ENCODE measurements at places on chromosomes 7 and 10.
A peak's percentile ranks its signal among the peaks of the same experiment; 100 is the strongest.

DNA sequence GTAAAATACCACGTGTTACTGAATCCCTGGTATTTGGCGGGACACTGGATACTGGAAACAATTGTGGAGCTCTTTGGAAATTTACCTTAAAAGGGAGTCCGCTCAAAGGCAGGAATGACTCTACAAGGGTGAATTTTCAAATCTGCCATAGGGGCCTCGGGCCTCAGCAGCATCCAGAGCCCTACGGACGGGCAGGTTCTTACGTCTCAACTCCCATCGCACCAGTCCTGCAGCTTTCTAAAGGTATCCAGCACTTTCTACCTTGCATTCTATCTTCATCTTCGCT, 248 bp downstream of the PSPH start:
- DNase-seq: no peak

DNA sequence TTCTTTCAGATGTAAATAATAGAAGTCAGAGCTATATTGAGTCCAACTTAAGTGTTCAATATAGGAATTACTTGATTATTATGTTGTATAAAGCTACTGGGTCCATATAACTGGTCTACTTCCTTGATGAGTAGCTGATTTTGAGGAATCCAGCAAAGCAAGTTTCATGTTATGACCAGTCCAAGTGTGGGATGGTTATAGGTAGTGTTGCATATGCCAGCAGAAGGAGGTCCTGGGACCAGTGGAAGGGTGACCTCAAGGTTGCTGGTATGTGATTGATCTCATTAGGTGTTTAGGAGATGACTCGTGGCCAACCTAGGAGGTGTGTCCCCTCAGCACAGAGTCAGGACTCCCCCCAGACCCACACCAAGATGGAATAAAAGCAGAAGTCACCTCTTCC, 551.5 kb downstream of the KCNMA1 start:
- no peak for DNase-seq

GRCh38 chr10:111410740-111411139, 333.9 kb downstream of the ADRA2A start:
- no peak for DNase-seq

- DNase-seq: no peak
Measured at GRCh38 chr7:7912937-7913336, 55.7 kb upstream of the GLCCI1 start.

- no peak for DNase-seq
Measured at GRCh38 chr7:134298902-134299683, 17.6 kb downstream of the SLC35B4 start.

DNA sequence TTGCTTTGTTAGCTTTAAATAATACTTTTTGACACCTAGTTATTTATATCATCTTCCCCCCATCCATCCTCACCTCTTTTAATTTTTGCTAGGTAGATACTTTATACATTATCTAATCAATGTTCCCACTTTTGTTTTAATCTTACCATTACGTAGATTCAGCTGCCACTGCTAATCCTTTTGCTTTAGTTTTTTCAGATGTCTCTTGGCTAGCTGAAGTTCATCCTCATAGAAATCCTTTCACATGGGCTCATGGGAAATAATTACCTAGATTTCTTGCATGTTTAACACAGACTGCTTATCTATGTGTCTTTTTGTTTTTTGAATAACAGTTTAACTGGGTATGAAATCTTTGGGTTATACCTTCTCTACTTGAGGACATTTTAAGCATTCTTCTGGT, 60.1 kb downstream of the ZNRF2 start:
- no peak for DNase-seq

DNA sequence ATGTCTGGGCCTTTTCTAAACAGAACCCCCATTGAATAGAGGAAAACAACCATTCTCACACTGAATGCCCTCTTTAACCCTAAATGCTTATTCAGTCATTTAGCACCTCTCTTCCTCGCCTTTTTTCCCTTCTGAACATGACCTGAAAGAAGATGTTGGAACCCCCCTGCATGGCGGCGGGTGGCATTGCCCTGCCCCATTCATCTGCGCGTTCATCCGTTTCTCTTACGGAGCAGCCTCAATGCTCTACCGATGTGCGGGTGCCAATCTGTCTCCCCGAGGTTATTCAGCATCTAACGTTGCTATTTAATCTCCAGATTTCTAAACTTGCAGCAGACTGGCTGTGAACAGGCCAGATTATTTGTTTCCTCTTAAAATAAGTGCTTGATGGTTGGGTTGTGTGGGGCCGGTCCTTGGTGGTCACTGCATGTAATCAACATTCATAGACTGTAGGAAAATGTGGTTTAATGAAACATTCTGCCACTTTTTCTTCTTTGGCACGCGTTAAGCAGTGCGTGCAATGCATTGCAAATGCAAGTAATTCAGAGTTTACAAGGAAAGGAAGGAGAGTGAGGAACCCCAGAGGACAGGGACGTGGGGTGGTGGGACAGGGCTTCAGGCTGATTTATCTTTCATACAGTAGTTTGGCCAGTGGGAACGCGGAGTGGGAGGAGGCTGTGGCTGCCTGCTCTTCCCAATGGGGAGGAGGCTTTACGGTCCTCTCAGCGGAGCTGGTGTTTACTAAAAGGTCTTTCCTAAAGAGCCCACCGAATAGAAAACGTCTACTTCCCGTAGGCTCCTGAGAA, 286.7 kb downstream of the DPP6 start:
- DNase-seq: no peak

DNA sequence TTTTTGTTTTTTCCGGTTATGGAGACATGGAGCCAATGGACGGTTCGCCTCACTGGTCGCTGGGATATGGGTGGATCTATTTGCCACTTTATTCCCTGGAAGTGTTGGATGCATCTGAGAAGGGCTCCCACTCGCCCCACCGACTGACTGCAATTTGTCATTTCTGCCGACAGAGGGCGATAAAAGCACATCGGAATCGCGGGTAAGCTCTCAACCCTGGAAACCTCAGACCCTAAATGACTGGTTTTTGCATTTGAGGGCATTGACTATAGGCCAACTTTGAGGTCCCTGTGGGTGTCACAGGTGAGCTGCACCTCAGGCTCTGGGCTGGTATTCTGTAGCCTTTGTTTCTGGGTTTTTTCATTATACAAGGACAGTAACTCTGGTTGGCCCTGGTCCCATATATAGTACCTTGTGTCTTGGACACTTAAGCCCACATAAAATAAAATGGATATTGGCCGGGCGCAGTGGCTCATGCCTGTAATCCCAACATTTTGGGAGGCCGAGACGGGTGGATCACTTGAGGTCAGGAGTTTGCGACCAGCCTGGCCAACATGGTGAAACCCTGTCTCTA, 11.9 kb upstream of the OPALIN start:
- peak; percentile 26 for DNase-seq

DNA sequence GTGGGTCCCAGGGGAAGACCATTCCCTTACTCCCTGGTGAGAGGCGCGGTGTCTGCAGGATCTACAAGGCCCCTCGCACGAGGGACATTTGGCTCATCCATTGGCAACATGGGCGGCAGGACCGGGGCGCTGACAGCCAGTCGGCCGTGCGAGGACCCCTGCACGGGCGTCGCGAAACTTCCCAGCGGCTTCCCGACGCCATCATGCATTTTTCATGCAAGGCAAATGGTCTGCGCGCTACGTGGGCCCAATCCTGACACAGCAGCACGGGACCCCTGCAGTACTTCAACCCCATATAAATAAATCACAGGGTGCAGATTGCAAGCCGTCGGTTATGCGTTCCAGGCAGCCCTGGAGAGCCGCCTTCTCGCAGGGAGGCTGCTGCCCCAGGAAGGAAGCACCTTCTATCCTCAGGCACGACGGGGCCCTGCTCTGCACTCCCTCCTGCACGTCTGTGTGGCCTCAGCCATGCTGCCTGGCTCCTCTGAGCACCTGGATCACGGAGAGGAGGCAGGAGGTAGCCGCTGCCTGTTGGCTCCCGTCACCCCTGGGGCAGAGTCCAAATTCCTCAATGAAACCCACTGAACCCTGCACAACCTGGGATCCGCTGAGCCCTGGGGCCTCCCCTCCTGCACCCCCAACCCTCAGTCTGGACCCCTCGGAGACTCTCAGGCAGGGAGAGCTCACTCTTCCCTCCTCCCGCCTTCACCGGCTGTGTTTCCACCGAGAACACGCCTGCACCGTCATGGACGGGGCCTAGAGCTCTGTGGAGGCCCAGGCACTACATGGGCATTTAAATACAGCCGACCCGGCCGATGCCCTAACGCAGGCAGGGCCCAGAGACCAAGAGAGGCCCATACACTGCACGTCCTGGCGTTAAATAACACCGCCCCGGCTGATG, 90.5 kb downstream of the PDGFA start:
- DNase-seq: no peak

DNA sequence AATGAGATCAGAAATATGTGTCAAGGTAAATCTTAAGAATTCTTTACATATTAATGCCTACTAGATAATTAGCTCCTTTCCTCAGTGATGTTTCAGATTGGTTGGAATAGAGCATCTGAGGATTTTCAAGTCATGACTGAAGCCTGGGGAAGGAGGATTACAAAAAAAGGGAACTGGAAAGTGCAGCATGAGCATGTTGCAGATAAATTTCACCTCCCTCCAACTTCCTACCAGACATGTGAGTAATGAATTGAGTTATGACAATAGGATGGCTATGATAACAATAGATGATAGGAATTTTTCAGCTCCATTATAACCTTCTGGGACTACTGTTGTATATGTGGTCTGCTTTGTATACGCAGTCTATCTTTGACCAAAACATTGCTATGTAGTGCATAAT, 104.2 kb upstream of the RAB18 start:
- DNase-seq: no peak

DNA sequence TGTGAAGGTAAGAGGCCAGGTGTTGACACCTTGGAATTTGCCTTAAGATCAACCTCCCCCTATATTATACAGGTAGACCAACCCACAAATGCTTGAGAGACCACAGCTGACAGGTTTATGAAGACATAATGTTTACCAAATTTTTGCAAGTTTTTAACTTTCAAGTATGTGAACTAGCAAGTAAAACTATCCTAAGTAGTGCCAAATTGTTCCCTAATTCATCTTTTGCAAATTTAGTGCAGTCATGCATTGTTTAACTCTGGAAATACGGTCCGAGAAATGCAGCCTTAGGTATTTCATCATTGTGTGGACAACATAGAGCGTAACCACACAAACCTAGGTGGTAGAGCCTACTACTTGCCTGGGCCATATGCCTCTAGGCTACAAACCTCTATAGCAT, 10.7 kb downstream of the UPP1 start:
- DNase-seq: no peak

GRCh38 chr7:70384024-70384423, 747.9 kb upstream of the GALNT17 start:
- DNase-seq: no peak

- DNase-seq: no peak
Measured at GRCh38 chr7:143376396-143376795, 4.7 kb upstream of the ZYX start.

- no peak for DNase-seq
Measured at GRCh38 chr10:68598978-68599770, 39.0 kb downstream of the TET1 start.

DNA sequence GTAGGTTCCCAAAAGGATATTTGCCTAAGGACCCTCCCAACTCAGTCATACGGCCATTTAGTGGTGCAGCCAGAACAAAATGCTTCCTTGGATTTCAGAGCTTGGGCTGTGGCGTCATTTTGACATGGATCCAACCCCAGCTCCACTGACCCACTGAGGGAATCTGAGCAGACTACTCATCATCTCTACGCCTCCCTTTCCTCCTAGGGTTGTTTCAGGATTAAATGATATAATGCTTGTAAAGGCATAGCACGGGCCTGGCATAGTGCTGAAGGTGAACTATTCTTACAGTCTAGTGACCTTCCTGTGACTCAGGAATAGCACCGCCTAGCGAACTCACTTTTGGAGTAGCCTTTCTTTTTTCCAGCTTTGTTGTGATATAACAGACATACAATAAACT, 70.3 kb upstream of the LOXL4 start:
- DNase-seq: no peak

DNA sequence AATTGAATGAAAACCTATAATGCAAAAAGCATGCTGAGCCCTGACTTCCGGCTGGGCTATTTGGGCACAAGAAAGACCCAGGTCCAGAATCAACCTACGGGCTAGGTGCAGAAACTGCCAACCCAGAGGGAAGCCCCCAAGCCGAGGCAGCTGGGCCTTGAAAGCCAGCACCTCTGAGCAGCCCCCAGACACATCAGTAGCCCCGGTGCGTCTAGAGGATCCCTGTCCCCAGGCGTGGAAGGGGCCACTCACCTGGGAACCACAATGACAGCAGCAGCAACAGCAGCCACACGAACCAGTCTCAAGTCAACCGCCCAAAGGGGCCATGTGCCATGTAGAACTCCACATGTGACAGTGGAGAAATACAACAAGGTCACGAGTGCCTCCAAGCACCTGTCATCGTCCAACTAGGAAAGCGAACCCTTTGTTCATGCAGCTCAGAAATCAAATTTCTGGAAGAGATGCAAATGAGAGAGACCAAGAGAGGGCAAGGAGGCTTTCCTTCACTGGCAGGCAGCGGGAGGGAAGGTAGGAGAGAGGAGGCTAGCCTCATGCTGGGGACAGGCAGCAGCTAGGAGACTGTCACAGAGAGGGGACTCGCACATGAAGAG, 57.5 kb upstream of the CHST15 start:
- no peak for DNase-seq
